Glomerular endothelial cell (primary cell): ENCODE measurements at places on chromosomes 16 and 17.

DNA sequence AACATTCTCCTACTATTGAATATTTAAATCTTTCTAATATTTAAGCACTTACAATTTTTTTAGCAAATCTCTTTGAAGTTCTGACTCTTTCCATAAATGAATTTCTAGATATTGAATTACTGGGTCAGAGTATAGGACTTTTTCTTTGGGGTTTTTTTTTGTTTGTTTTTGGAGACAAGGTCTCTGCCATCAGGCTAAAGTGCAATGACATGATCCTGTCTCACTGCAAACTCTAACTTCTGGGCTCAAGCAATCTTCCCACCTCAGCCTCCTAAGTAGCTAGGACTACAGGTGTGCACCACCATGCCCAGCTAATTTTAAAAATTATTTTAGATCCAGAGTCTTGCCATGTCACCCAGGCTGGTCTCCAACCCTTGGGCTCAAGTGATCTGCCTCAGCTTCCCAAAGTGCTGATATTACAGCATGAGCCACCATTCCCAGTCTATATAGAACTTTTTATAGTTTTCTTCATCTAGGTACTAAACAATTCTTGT, 24.9 kb downstream of the PIGL start:
- no peak for DNase-seq

GRCh38 chr17:31778523-31778922, 80.5 kb downstream of the COPRS start:
- no peak for DNase-seq

DNA sequence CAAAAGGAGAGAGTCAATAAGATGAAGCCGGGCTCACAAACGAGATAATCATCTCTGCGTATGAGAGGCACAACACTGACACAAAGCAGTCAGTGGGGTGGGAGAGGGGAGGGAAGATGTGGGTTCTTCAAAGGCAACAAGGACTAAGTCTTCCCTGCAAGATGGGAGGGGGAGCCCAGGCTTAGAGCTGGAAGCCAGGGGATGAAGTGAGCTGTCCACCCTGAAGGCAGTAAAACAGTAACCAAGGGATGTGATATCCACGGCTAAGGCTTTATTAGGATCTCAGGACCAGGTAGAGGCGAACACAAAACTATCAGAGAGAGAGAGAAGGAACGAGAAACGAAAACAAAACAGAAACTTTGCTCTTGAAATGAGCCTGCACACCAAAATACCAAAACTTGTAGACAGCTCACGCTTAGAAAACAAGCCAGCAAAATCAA, 115.9 kb downstream of the DYNLRB2 start:
- DNase-seq: no peak

- DNase-seq: no peak
Measured at GRCh38 chr17:17926840-17927449, 45.3 kb downstream of the TOM1L2 start.

GRCh38 chr17:21269394-21269793, 15.1 kb upstream of the MAP2K3 start:
- no peak for DNase-seq

DNA sequence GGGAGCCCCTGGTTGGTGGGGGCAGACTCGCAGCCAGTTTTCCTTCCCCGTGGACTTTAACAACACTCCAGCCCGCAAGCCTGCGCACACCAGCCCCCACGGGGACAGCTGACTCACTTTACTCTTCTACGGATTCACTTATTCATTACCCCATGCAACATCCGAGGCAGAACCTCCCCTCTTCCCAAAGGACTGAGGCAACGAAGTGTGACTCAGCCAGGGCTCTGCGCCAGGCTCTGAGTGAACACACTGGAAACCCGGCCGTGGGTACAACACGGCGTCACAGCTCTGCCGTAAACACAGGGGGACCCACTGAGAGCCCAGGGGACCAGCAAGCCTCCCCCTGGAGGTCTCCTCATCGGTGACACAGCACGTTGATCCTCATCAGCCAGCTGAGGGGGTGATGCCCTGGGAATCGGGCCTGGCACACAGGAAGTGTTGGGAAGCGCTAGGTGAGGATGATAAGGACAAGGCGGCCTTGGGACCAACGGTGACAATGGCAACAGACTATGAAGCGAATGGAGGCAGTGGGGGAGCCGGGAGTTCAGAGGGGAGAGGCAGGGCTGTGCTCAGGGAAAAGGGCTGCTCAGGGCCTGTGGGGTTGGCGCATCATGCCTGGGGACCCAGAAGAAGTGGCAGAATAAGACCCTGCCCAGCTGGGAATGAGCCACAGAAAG, 14.6 kb downstream of the COTL1 start:
- DNase-seq: no peak

DNA sequence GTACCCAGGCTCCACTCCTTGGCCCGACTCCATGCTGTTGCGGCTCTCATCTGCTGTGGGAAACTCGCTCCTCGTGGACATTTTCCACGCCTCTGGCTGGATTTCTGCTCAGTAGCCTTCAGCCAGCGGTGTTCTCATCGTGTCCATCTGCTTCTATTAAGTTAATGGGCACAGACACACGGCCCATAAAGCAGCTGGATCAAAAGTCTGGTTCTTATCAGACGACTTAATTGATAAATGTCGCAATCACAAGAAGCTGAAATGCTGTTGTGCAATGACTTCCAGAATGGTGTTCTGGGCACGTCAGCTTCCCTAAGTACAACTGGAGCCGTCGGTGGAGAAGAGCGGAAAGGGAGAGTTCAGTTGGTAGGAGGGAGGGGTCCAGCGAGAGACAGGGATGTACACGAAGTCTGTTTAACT, 211.7 kb upstream of the CHMP6 start:
- no peak for DNase-seq

DNA sequence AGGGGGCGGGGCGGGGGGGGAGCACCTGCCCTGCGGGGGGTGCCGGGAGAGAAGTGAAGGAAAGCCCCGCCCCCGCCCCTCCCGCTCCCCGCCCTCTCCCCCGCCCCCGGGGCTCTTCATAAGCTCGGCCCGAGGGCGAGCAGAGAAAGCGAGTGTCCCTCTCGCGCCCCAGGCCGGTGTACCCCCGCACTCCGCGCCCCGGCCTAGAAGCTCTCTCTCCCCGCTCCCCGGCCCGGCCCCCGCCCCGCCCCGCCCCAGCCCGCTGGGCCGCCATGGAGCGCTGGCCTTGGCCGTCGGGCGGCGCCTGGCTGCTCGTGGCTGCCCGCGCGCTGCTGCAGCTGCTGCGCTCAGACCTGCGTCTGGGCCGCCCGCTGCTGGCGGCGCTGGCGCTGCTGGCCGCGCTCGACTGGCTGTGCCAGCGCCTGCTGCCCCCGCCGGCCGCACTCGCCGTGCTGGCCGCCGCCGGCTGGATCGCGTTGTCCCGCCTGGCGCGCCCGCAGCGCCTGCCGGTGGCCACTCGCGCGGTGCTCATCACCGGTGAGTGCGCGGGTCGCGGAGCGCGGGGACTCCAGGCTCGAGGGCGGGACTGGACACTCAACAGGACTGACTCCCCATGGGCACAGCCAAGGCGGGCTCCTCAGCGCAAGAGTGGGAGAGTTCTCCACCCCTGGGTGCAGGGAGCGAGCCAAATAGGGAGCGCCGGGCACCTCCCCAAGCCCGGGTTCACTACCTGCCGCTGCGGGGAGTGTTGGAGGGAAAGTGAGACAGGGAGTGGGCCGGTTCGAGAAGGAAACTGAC, at the start of gene HSD11B2:
Gene HSD11B2 (plus strand): TSS at position 145 of the 798 bp plus-strand sequence. CDS start 128 bp downstream, at position 273.
- no peak for DNase-seq

DNA sequence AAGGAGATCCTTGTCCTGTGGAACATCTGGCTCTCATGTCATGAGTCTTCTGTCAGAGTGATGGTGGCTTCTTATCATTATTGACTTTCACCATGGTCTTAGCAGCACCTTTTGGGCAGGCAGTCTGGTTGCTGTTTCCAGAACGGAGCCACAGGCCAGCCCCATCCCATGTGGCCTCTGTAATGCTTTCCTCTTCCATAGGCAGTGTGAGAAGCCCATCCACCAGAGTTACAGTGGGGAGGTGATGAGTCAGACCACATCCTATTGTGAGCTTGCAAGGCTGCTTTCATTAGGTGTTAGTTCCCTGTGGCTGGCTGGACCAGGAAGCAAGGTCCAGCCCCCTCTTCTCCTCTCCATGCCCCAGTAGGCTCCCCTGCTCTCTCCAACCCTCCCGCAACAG, 30.8 kb upstream of the SPACA3 start:
- DNase-seq: no peak

- no peak for DNase-seq
Measured at GRCh38 chr16:84054916-84055315, 12.3 kb upstream of the SLC38A8 start.

DNA sequence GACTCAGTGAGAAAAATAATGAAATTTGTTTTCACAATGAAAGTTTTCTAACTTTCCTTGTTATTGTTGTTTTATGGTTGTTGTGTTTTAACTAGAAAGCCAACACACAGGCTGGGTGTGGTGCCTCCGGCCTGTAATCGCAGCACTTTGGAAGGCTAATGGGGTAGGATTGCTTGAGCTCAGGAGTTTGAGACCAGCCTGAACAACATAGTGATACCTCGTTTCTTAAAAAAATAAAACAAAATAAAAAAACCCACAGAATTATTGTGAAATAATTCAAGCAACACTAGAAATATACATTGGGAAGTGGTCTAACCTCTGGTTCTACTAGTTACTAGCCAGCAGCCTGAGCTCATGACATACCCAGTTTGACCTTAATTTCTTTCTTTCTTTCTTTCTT, 630 bp downstream of the MILR1 start:
- no peak for DNase-seq
